ENCODE measurements at places on chromosomes 7 and 10.
A peak's percentile ranks its signal among the peaks of the same experiment; 100 is the strongest.

DNA sequence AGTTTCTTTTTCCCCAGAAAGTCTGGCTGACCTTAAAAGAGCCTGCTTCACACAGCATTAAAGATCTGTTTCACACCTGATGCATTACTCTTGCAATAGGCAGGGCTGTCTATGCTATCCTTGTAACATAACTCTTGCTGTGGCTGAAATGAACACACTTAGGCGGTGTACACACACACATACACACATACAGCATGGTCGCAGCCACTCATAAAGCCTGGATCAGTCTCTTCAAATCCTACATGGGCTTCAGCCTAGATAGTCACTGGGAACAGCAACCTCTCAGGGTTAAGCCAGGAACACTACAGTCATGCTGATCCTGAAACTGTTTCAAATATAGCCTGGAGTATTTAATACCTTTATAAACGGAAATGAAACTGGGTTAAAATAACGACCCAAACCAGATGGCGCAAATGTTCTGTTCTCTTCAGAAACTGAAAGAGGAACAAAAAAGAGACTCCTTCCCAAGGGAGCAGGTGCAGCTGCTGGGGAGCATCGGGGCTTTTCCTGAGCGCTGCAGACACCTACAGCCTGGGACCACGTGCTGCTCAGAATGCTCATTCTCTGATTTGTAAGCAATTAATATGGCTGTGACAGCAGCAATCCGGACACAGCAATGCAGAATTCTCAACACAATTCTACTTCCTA is 61.0 kb upstream of the SFMBT2 start:
- DNase-seq, result no peak

GRCh38 chr7:40586197-40586596 is 451.4 kb downstream of the SUGCT start:
- no peak for DNase-seq

DNA sequence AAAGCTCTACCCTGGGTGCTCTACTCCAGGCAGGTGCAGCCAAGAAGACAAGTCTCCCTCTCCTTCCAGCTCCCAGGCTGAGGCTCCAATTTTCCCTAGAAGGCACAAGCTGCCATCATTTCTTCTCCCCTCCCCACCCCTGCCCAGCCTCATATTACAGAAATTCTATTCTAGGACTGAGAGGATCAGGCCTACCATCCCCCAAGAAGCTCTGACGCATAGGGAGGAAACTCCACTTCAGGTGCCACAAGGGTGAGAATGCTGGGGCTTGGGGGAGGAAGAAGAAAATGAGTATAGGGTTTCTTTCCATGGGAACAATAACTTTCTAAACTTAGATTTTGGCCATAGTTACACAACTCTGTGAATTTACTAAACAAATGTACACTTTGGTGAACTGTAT is 35.3 kb downstream of the FEZF1 start:
- no peak for DNase-seq

- no peak for DNase-seq
Observed at GRCh38 chr7:115631782-115632181, 398.8 kb downstream of the TFEC start.

DNA sequence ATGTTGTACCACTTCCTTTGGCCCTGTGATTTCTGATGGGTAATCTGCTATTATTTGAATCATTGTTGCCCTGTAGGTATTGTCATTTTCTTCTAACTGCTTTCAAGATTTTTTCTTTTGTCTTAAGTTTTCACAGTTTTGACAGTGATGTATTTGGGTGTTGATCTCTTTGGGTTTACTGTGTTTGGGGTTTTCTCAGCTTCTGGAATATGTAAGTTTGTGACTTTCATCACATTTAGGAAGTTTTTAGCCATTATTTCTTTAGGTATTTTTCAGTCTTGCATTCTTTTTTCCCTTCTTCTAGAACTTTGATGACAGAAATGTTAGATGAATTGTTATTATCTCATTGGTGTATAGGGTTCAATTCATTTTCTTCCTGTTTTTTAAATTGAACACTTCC is 23.1 kb upstream of the PON2 start:
- DNase-seq, result no peak

DNA sequence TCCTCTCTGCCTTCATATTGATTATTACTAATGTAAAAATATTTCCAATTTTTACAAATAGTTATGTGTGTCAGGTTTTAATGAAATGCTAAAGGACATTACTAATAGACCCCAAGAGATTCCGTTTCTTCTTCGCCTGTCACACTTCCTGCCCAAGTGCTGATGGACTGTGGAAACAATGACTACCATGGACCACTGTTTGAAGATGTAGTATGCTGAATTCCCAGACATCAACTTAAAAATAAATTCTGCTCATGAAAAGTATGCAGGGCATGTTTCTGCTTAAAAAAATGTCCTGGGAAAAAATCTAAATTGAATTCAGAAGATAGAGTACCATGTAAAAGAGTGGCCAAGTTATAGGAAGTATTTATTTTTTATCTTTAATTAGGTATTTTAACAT is 52.1 kb downstream of the ST7 start:
- no peak for DNase-seq

DNA sequence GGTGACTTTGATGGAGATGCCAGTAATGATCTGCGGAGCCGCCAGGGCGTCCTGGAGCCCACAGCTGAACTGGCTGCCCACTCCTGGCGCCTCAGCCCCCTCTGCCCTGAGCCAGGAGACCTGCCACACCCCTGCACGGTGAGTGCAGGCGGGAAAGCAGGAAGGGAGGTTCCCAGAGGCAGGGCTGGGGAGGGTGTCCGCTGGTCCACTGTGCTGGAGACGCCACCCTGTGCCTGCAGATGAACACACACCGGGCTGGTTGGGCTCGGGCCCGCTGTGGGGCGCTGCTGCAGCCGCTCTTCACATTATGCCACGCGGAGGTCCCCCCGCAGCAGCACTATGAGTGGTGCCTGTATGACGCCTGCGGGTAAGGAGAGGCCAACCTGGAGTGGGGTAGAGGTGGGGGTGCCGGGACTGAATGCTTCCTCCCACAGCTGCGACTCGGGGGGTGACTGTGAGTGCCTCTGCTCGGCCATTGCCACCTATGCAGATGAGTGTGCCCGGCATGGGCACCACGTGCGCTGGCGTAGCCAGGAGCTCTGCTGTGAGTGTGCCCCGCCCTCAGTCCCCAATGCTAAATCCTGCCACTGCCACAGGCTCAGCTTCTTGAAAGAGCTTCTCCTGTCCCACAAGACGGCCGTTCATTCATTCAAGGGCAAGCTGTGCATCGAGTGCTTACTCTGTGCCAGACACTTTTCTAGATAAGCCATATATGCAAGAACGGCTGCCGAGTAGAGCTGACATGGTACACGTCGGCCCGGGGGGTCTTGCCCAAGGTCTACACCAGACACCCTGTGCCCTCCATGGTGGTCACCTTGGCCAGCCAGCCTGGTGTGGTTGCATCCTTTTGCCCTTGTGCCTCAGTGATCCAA is 14.3 kb upstream of the ZNF467 start:
- DNase-seq, result no peak

DNA sequence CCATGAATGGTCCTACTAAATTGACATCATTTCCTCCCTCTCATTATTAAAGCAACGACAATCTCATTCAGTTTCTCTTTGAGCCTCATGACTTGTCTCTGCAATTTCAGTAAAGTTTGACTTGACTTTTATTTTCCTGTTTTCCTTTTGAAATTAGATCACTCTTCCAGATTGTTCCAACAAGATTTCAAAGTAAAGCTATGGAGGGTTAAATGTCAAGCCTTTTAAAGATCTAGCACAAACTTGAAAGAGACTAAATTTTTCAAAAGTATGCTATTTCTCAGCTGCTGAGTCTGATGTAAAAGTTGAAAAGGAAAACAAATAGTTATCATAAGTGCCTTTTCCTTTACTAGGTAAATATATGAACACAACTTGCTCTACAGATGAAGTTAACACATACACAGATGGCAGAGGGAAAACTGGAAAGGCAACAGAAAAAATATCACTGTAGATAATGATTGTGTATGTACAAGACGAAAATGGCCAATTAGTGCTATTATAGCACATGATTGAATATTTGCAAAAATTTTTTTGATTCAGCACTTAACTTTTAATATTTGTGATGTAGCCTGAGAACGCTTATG is 200.6 kb downstream of the WDR11 start:
- DNase-seq, result no peak

- no peak for DNase-seq
Observed at GRCh38 chr7:46746695-46747687, 825.9 kb upstream of the IGFBP3 start.

DNA sequence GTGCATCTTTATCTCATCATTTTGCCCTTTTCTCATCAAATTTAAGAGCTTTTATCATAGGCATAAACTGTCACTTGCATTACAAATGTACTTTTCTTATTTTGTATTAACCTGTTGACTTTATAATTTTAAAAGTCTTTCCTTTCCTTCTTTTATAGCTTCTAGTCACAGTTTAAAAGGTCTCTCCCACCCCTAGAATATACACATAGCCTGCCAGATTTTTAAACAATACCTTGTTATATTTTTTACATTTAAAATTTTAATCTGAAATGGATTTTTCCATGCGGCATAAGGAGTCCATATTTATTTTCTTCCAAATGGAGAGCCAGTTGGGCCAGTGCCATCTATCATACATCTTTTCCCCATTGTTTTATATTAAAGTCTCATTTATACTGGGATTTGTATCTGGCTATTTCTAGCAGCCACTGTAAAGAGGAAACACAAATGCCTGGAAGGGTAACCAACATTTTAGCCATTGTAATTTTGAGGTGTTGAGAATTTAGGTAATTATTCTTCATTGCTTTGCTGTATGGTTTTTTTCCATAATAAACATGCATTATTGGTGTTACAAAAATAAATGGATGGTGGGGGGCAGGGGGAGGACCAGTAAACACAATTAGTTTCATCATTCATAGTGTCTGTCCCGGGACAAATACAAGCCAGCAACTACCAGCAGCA is 92.8 kb downstream of the CCDC71L start:
- DNase-seq, result no peak

GRCh38 chr7:138755842-138756590 is 41.8 kb upstream of the TMEM213 start:
- DNase-seq, result no peak

DNA sequence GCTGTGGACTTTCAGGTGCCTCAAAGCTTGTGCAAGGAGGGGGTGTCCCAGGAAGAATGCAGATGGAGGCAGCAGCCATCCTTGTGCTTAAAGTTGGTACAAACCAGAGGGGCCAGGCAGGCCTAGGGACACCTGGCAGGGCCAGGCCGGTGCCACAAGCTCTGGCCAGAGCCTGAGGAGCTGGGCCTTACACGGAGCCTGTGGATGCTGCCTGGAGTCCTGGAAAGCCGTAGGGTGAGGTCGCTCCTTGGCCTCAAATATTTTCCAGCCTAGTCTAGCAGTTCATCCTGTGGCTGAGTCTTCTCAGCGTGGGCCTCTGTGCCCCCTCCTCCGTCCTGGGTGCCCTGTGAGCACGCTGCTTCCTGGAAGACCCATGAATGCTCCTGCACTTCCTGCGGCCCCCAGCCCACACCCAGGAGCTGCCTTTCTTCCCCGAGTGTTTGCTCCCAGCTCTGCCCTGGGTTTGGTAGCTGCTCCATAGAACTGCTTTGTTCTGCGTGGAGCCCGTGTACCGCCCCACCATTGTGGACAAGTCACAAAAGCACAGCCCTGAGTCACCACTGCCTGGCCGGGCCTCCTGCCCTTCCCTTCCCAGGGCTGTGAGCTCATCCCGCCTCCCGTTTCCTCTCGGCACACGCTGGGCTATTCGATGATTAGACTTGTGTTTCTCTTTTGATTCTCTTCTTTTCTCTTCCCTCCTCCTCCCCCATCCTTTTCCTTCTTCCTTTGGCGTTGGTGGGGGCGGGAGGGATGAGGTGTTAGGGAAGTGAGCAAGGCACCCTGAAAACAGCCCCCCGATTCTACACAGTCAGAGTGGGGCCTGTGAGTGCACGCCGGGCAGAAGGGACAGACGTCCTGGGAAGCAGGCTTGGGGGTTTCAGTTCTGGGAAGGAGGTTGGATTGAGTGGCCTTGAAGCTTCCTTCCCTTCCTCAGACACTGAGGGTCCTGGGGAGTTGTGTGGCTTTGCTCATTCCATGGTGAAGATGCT is 73.2 kb upstream of the SHH start:
- DNase-seq, result no peak

DNA sequence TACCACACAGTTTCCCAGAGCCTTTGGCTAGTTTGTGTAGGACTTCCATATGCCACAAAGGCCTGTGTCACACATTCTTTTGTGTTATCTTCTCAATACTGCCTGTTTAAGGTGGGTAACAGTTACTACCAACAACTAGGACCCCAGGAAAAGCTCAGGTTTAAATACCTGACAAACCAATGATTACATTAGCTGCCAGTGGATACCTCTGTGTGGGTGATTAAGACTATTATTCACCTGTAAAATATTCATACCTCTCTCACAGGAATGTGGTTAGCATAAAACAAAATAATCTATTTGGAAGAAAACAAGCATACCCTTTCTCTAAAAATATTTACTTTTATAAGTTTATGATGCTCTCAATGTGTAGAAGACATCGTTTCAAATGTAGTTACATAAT is 1007.7 kb downstream of the NRG3 start:
- no peak for DNase-seq

- DNase-seq, result peak; percentile 91
Observed at GRCh38 chr7:50534690-50535290, 30.4 kb downstream of the DDC start.

GRCh38 chr10:110664483-110665420 is 20.6 kb downstream of the RBM20 start:
- peak; percentile 81 for DNase-seq

DNA sequence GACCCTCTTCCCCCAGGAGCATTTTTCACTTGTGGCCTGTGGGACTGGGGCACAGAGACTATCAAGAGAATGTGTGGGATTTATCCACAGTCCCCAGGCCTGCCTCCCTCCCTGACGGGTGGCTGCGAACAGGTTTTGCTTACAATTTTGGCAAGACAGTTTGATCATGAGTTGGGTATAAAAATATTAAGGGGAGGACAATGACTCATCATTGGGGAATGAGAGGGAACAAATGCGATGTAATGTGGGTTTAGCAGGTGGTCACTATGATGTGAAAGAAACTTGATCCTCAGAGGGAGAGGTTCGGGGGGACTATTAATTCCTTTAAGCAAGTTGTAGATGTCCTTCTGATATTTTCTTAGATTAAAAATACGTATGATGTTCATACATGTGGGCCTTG is 52.2 kb downstream of the EMX2 start:
- no peak for DNase-seq

- DNase-seq, result no peak
Observed at GRCh38 chr10:69892406-69892805, 90.7 kb downstream of the COL13A1 start.

DNA sequence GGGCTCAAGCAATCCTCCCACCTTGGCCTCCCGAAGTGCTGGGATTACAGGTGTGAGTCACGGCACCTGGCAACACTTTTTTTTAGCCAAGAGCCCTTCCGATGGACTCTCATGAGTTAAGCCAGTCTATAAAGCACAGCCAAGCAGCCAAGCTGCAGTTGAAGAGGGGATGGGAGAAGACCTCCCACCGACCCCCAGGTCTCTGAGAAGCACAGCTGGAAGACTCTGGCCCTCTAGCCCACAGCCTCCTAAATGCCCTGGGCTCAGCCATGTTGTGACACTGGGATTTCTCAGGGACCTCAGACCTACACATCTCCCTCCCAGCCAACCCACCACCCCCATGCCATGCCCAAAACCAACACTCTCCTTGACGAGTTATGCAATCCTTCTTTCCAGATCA is 31.1 kb downstream of the CALML3 start:
- no peak for DNase-seq

- DNase-seq, result no peak
Observed at GRCh38 chr10:34565934-34566333, 249.2 kb downstream of the PARD3 start.
